Activated naive CD8-positive, alpha-beta T cell treated with anti-CD3 and anti-CD28 coated beads for 36 hours (primary cell): ENCODE measurements at places on chromosomes 5 and 9. TPM values are rescaled to one million over a fixed set of nuclear protein-coding genes. Genes with fewer than 3 reads are reported as not detected.

- no peak for DNase-seq
Measured at GRCh38 chr5:10977011-10977410, 216.0 kb upstream of the DAP start.

AK8 gene
- total RNA-seq, result 0.36 TPM

GRCh38 chr5:172770374-172770674 lies 671 bp downstream of the DUSP1 start:
- no peak for DNase-seq

SLC25A2 gene
- total RNA-seq, result not detected

DNA sequence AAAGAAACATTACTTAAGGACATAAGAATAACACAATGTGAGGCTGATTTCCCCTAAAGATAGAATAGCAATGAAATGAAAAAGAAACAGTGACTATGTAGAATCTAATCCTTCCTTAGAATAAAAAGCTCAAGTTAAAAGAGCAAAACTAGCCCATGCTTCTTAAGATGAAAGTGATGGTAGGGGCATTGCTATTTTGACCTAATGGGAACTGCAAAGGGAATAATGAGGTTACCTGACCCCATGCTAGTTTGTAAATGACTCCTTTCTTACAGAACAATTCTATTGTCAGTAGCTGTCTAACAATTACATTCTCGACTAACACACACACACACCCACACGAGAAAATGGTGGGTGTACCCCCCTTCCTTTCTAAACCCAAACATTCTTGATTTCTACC lies 575.8 kb downstream of the CSNK1G3 start:
- DNase-seq, result no peak

GRCh38 chr9:111925784-111926183 lies 29.2 kb downstream of the UGCG start:
- DNase-seq, result no peak

DNA sequence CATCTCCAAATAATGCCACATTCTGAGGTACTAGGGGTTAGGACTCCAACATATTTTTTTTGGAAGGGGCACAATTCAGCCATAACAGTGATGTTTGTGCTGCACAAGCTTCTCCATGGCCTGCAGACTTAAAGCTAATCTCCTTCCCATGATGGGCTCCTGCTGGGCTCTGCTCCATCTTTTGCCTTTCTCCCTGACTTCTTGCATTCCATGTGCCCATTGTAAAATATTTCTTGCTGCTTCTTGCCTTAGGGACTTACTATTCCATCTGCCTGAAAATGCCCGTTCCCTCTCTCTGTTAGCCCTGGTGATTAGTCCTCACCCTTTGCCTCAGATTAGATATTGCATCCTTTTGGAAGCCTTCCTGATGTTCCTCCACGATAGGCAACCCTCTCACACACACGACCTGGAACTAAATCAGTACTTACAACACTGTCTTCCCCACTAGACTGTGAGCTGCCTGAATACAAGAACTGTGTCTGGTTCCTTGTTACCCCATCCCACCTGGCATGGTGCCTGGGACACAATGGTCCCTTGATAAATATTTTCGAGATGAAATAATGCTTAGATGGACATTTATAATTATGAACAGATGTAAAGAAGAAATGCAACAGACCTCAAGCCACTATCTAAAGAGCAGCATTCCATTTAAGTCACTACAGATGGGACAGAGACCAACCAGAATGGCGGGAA lies 33.5 kb downstream of the OR1J1 start:
- no peak for DNase-seq

GRCh38 chr5:68950125-68950524 lies 143.7 kb upstream of the SLC30A5 start:
- DNase-seq, result no peak
